H1 (cell line): ENCODE measurements at places on chromosomes 2 and 18.
A peak's percentile ranks its signal among the peaks of the same experiment; 100 is the strongest.

DNA sequence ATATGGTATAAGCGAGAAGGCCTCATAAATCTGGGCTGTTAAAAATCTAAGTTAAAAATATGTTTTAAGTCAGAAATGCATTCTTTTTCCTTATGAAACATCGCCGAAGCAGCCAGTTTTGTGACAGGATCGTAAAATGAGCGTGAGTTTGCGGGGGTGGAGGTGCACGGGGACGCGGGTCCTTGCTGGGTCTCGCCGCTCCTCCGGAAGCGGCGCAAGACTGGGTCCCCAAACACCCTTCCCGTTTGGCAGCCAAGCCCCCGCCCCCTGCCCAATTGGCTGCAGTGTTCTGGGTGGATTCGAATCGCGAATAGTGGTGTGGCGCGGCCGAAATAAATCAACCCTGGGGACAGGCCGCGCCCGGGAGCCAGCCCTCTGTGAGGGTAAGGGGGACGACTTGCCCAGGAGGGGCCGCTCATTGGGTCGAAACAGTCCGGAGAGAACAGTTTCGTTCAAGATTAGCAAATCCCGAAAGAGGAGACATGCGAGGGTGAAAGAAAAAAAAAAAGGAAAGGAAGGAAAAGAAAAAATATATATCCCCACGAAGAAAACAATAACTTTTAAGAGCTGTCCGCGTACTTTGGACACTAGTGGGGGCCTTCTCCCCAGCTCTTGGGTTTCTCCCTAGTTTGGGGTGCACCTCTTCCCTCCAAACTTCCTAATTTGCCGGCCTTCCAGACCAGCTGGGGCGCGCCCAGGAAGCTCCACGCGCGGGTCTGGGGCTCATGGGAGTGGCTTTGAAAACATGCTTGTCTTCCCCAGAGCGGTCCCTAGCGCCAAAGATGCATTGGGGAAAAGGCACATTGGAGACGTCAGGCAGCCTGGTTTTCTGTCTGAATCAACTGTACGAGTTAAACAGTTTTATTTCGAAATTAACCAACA, 3.1 kb upstream of the GATA6 start:
- peak; percentile 53 for DNase-seq

DNA sequence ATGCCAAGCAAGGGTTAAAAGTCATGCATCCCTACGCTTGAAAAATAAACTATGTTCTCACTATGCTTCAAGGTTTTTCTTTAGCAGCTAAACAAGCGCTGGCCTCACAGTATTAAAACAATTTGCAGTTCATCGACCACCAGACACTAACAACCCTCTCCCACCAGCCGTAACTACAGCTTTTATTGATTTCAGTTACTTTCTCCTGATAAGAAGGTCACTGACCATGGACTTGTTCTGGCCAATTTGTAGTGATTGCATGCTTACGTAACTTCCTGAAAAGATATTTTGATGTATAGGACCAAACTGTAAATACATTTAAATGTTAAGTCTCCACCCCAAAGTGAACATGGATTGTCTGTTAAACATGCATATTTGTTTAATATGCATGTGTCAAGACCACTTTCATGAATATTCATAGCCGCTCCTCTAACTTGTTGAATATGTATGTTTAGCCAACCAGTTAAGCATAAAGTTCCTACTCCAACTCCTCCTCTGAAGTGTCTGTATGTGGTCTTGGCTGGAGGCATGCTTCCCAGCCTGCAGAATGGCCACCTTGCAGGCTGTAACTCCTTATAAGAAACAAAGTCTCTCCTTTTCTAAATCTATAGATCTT, 1.7 kb upstream of the THOC1 start:
- DNase-seq = no peak

- no peak for DNase-seq
These were observed 881.8 kb downstream of the DCDC2C start for GRCh38 chr2:4585057-4585635.

DNA sequence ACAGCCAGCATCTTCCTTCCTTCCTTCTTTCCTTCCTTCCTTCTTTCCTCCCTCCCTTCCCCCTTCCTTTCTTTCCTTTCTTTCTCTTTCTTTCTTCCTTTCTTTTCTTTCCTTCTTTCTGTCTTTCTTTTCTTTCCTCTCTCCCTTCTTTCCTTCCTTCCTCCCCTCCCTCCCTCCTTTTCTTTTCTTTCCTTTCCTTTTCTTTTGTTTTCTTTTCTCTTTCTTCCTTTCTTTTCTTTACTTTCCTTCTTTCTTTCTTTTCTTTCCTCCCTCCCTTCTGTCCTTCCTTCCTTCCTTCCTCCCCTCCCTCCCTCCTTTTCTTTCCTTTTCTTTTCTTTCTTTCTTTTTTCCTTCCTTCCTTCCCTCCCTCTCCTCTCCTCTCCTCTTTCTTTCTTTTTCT, 296.0 kb upstream of the LRRTM4 start:
- DNase-seq = no peak
